ENCODE measurements at places on chromosomes 6 and 20.
A peak's percentile ranks its signal among the peaks of the same experiment; 100 is the strongest.

DNA sequence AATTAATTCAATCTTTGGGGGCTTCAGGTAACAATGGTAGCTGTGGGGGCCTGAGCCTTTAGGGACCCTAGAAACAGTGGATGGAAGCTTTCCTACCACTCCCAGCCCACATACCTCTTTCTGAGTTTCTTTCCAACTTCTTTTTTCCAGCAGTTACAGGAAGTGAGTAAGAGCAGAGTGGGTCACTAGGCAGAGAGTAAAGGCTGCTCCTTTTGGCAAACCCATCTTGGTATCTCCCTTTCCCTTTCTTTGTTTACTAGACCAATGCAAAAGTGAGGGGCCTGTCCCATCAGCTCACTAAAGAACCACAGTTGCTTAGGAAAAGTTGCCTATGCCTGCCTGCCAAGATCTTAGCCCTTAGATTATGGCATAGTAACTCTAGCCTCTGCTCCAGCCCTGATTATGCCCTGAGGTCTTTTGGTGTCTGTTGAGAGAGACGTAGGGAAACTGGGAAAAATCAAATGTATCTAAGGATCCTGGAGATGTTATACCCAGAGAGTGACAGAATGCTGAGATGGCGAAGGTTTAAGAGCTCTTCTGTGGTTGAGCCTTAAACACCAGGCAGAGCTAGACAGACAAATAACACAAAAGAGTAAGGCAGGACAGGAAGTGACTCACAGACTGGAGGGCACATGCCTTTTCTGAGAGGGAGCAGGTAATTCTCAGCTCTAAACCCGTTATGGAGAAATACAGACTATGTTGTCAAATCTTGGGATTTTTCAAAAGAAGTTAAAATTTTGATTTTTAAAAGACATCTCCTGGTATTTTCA is 31.3 kb downstream of the TRMT6 start:
- DNase-seq, result peak; percentile 16

DNA sequence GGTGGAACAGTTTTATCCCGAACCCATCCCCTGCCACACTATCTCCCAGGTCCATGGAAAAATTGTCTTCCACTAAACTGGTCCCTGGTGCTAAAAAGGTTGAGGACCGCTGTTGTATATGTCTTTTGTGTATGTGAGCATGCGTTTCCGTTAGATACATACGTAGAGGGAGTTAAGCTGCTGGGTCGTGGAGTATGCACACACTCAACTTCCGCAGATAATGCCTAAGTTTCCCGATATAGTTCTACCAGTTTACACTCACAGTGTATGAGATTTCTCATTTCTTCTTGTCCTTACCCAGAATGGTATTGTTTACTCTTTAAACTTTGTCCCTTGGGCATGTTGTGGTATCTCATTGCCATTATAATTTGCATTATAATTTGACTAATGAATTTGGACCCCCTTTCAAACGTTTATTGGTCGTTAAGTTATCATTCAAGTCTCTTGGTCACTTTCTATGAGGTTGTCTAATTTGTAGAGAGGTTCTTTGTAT is 50.5 kb upstream of the SCAF8 start:
- no peak for DNase-seq

GRCh38 chr20:3168079-3168828 is 5.1 kb downstream of the LZTS3 start:
- peak; percentile 33 for DNase-seq

GRCh38 chr6:92682516-92683398 is 736.6 kb downstream of the EPHA7 start:
- DNase-seq, result no peak

GRCh38 chr20:6863798-6864201 is 96.3 kb downstream of the BMP2 start:
- DNase-seq, result no peak

GRCh38 chr6:154292855-154293519 is 63.6 kb downstream of the IPCEF1 start:
- no peak for DNase-seq

Measured in activated naive CD4-positive, alpha-beta T cell treated with anti-CD3 and anti-CD28 coated beads for 36 hours (primary cell).